ENCODE measurements at places on chromosomes 3 and 15.

GRCh38 chr3:151766454-151766853, 32.7 kb downstream of the AADACL2 start:
- no peak for DNase-seq

DNA sequence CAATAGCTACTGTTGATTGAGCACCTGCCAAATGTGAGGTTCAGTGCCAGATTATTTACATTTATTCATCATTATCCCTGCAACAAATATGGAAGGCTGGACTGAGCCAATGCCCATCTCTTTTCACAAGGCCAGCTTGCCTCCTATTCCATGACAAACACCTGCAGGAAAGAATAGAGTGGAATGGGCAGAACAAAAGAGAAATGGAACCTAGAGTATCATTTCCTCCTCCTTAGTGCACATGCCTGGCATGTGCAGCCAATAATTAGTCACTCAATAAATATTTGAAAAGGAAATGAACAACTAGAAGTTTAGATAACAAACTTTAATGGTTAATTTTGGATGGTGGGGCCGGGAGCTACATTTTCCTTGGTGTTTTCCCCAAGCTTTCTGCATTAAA, 61.4 kb upstream of the MYRIP start:
- DNase-seq: no peak

DNA sequence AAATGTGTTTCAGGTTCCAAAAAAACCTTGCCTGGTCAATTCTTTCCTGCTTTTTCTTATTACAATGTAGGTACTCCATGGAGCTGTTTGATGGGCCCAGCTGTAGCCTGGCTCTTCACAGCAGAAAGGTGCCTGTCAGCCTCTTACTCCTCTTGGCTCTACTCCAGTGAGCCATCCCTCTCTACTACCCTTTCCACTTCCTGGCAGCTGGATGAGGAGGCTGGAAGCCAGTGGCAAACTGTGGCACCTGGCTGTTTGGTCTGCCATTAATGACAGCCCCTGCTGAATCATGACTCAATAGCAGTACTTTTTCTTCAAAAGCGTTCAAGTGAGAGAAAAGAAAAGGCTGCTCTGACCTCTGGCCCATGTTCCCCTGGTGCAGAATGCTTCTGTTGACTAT, 618.1 kb downstream of the PYDC2 start:
- no peak for DNase-seq

- peak; percentile 9 for DNase-seq
These were observed at the start of gene CTDSPL for GRCh38 chr3:37861620-37862041. TSS of gene CTDSPL (plus strand) at chr3:37861880. CDS start at chr3:37862200, 320 bp downstream.

- DNase-seq: no peak
These were observed 175.8 kb upstream of the ATP11B start for GRCh38 chr3:182617500-182617899.

DNA sequence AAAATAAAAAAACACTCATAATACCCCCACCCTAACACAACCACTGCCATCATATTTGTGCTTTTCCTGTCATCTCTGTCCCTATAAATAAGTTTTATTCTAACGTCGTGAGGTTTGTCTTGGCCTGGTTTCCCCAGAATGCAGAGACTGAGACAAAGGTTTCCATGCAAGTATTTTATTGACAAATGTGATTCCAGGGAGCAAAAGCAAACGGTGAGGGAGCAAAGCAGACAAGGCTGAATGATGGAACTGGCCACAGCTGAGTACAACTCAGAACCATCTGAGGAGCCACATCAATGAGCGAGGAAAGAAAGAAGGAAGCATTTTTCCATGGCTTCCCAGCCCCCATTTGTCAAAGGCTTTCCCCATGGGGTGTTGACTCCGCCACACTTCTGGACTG, 37.7 kb upstream of the LARS2 start:
- no peak for DNase-seq

- DNase-seq: no peak
These were observed 53.5 kb downstream of the BFSP2 start for GRCh38 chr3:133453383-133453782.

GRCh38 chr3:133851931-133852330, 43.8 kb downstream of the RAB6B start:
- DNase-seq: no peak

DNA sequence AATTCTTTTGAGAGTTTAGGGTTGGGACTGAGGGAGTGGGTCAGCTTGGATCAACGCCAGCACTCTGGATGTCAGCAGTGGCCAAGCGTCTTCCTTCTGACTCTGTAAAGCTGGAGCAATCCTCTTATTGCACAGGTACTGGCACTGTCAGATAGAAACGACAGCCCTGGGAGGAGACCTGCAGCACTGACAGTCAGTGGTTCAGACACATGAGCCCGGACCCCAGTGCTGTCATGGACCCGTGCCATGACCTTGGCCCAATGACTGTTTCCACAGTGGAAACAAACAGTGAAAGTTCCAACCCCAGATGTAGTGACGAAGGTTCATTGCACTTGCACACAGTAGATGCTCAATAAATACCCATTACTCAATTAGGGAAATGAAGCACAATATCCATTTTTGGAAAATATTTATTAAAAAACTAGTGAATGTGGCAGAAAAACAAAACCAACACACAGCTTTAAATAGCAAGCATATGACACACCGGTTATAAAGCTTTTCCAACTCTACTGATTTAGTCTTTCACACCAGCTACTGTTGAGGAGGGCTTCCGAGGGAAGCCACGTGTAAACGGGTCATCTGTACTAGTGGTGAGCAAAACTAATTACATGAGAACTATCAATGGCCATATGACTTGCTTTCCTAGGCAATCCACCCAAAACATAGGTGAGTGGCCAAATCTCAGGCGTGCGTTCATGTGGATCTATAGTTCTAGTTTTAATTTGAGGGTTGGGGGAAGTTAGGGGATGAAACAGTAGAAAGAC, 22.1 kb downstream of the SIAH2 start:
- no peak for DNase-seq

DNA sequence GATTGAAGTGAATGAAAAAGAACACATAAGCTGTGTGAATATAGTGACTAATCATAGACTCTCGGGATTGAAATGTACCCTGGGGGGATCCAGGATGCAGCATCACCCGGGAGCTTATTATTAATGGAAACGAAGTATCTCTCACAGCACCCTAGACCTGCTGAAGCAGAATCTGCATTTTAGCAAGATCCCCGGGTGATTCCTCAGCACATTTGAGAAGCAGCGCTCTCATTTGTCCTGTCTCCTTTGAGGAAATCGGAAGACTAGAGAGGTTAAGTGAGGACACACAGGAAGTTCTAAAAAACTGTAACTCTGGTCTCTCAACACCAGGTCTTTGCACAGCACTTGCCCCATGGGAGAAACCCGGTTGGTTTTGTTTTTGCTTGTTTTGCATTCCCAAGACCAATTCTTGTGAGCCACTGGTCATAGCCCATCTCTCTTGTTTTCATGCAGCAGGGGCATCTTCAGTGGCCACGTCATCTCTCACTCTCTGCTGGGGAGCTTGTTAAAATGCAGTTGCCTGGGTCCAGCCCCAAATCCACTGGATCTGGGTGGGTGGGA, 30.2 kb downstream of the ZNF710 start:
- peak; percentile 99 for DNase-seq

- DNase-seq: no peak
These were observed 102.0 kb upstream of the CLSTN2 start for GRCh38 chr3:139832998-139833397.

GRCh38 chr15:71414853-71415252, 299.6 kb downstream of the THSD4 start:
- no peak for DNase-seq

- no peak for DNase-seq
These were observed 32.8 kb upstream of the NFKBIZ start for GRCh38 chr3:101816215-101817149.

- DNase-seq: no peak
These were observed 14.2 kb downstream of the ZNF80 start for GRCh38 chr3:114223143-114223542.

GRCh38 chr3:117630885-117631284, 921.3 kb downstream of the TUSC7 start:
- no peak for DNase-seq

- DNase-seq: no peak
These were observed 85.7 kb downstream of the FAM81A start for GRCh38 chr15:59523702-59524101.

DNA sequence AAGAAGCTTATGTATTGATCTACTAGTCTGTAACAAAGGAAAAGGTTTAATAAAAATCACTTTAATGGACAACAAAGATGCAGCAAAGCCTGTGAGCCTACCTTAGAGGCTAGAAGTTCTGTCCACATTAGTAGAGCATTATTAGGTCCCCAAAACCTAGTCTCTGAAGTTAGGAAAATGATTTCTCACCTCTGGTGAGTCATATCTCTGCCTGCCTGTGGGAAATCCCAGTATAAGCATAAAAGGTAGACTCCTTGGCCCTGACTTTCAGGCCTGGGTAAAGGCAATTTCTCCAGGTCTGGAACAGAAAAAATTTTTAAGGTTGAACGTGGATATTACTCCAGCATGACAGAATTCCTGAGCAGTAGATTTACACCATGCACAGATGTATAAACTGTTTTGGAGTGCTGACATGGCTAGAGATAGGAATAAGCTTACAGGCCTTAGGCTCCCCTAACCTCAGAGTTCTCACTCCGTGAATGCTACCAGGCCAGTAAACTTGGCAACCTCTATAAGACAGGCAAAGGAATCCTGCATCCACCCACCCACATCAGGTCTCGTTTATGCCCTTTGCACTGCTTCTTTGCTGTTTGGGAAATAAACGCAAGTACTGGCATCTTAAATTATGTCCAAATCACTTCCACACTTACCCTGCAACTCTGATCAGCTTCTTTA, 104.1 kb downstream of the SERPINI1 start:
- DNase-seq: no peak

DNA sequence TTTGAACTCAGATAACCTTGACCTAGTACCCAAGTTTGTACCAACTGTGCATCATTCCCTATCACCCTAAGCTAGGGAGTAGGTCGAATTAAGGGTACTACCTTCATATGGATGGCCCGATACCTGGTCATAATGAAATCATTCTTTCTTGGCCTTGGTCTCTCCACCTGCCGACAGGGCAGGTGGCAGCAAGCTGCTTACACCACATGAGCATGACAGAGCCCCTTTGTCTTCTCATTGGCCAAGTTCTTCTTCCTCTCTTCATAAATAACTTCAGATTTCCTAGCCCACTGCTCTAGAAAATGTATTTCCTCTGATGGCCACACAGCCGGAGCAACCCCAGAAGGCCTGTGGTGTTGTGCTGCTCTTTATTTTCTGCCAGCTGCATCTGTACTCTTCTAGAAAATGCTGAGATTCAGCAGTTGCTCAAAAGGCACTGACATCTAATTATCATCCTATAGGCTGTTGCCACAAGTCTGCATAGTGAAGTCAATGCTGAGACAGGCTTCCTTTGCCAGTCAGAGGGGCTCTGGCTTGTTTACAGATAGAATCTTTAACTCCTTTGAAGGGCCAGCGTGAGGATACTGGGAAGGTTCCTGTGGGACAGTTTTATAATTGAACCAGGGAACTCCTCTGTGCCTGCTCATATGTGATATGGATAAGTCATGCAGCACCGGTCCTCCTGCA, 304.2 kb downstream of the PTPRG start:
- DNase-seq: no peak

DNA sequence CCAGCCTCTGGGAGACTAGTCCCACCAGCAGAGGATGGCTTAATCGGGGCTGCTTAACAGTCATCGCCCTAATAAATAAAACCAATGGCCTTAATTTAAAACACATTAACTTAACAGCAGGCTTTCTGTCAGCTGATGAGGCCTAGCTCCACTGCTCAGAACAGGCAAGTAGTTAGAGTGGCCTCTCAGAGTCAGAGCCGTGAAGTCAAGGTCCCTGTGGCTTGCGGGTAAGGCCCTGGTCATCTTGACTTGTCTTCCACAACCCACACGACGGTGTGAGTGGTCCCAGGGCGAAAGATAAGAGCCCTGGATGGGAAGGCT, 11.8 kb downstream of the XXYLT1 start:
- DNase-seq: no peak

- DNase-seq: no peak
These were observed 988 bp upstream of the CHSY1 start for GRCh38 chr15:101252836-101253235.

DNA sequence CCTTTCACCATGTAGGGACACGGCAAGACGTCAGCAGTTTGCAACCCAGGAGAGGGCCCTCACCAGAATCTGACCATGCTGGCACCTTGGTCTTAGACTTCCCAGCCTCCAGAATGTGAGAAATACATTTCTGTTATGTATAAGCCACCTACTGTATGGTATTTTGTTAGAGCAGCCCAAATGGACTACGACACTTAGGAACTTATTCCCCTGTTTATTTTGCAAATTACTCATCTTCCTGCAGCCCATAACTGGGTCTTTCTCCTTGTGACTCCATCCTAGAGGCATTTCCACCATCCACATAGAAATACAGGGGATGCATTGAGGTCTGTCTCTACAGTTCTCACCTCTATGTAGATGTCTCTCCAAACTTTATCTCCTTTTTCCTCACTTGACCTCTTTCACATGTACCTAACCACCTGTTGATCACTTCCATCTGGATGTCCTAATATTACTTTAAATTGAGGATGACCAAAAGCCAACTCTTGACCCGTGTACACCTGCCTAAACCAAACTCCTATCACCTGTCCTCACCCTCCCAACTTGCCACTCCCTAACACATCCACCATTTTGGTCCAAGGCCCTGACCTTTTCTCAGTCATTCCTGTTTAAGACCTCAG, 406.0 kb upstream of the WNT5A start:
- no peak for DNase-seq

GRCh38 chr15:40100947-40101905, 7.5 kb downstream of the BMF start:
- no peak for DNase-seq

DNA sequence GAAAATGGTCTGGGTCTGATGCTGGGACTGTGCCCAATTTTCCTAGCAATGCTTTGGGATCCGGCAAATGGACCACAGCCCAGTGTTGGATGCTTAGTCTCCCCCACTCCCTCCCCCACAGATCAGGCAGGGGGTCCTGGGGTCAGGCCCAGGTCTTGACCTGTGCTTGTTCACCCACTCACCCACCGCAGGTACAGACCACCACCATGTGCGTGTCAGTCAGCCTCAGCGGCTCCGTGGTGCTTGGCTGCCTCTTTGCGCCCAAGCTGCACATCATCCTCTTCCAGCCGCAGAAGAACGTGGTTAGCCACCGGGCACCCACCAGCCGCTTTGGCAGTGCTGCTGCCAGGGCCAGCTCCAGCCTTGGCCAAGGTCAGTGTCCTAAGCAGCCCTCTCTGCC, 10.6 kb downstream of the GRM2 start:
- no peak for DNase-seq

GRCh38 chr3:178001670-178002101, 534.5 kb upstream of the KCNMB2 start:
- peak; percentile 66 for DNase-seq

GRCh38 chr15:81941479-81941878, 104.3 kb downstream of the MEX3B start:
- no peak for DNase-seq

- no peak for DNase-seq
These were observed 58.2 kb upstream of the TP63 start for GRCh38 chr3:189573004-189573403.

- DNase-seq: no peak
These were observed 160.7 kb upstream of the TSC22D2 start for GRCh38 chr3:150247441-150247840.

GRCh38 chr3:39296197-39297077, 16.6 kb upstream of the CX3CR1 start:
- no peak for DNase-seq

Measured in NB4 (cell line).